ENCODE measurements at places on chromosomes 11 and 22.
A peak's percentile ranks its signal among the peaks of the same experiment; 100 is the strongest.

DNA sequence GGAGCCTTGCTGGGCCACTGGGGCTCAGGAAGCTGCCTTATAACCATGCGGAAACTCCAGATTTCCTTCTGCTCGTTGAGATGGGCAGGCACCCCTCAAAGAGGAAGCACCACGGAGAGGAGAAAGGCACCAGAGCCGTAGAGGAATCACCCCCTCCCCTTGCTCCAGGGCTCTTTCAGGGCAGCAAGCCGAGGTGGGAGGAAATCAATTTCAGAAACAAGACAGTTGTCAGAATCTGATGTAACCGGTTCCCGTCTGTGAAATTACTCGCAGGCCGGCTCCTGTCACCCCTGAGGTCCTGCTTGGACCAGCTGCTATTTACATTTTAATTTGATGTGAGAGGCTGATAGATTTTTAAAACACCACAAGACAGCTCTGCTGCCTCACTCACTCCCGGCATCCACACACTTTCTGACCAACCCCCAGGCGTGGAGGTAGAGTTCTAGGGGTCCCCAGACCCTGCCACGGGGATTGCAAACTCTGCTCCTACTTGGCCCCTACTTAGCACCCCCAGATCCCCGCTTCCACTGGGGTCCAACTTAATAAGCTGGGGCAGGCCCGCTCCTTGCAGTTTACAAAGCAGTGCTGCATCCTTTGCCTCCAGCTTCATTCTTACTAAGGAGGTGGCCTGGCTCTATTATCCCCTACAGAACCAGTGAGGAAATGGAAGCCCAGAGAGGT, 162.5 kb downstream of the CEP164 start:
- DNase-seq: no peak

- DNase-seq: no peak
Measured at GRCh38 chr11:36057379-36058042, 113.6 kb downstream of the LDLRAD3 start.

GRCh38 chr11:75426720-75427086, 6.3 kb downstream of the KLHL35 start:
- DNase-seq: no peak

DNA sequence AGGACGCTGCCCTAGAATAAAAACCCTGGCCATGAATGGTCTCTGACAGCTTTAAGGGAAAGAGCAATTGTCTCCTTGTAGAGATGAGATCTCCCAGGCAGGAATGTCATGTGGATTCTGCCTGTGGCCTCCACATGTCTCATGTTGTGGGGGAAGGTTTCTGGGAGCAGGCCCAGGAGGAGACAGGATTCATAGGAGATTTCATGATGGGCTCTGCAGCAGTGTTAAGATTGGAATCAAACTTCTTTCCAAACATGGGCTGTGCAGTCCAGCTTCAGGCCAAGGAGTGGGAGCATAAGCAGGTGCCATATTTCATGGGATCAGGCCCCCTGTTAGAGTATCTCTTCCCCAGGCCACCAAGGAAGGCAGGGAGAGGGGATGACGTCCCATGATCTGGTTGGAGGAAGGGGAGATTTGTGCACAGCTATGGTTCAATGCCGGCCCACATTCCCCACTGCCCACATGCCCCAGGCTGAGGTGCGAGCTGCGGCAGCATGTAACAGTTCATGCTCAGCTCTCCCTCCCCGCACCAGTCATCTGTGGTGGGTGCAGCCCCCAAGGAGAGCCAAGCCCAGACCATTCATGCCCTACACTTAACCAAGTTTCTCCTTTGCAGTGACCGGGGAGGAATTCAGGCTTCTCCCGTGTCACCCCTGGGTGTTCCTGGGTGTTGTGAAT, 42.5 kb downstream of the LMO1 start:
- DNase-seq: peak; percentile 20

- DNase-seq: no peak
Measured at GRCh38 chr11:86500500-86501140, 125.9 kb downstream of the CCDC81 start.

DNA sequence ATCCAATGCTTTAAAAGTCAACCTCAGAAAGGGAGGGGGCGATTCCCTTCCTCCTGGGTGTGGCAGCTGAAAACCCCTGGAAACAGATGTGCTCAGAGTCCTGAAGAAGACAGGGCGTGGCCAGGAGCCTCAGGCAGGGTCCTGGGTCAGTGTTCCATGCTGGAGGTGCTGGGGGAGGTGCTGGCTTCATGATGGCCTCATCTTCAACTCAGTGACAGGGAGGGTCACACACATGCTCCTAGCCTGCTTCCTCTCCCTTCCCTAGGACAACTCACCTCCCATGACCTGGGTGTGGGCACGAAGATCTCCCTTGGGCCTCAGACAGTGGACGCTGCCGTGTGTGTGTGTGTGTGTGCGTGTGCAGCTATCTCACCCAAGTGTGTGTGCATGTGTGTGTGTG, 245.6 kb upstream of the B3GAT1 start:
- no peak for DNase-seq

GRCh38 chr22:43198936-43199335, 12.0 kb upstream of the TTLL12 start:
- no peak for DNase-seq

GRCh38 chr11:75797116-75797515, 17.9 kb upstream of the UVRAG start:
- no peak for DNase-seq

- no peak for DNase-seq
Measured at GRCh38 chr11:78768971-78769370, 194.3 kb upstream of the NARS2 start.

DNA sequence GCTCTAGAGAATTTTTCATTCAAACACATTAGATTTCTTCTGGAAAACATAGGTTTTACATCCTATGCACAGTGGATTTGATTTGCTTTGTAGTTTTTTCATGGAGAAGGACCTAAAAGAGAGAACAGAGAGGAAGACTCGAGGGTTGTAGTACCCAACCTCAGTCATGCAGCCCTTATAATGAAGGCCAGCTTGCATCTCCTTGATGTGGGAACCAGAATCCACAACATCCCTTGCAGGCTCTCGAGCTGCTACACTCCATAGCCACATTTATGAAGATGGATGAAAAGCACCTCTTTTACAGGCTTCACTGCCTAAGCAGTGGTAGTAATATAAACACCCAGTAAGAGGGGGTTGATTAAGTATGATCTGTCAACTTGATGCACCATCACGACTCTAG, 9.5 kb upstream of the OR5B12 start:
- DNase-seq: no peak

- DNase-seq: no peak
Measured at GRCh38 chr11:100709233-100709957, 22.3 kb downstream of the ARHGAP42 start.

DNA sequence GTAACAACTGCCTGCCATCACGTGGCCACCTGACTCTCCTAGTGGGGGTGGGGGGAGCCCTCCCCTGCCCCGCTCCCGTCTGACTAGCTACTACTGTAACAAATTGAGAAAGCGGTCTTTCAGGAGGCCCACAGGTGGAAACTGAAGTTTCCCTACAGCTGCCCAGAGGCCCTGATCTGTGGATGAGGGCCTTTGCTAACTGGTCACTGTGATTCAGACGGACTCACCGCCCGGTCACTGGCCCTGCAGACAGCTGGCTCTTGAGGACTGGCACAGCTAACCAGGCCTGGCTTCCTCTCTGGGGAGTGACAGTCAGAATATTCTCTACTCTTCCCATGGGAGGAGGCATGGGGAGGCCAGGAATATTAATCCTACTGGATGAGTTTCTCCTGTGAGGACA, 116.8 kb downstream of the ARHGAP8 start:
- no peak for DNase-seq

DNA sequence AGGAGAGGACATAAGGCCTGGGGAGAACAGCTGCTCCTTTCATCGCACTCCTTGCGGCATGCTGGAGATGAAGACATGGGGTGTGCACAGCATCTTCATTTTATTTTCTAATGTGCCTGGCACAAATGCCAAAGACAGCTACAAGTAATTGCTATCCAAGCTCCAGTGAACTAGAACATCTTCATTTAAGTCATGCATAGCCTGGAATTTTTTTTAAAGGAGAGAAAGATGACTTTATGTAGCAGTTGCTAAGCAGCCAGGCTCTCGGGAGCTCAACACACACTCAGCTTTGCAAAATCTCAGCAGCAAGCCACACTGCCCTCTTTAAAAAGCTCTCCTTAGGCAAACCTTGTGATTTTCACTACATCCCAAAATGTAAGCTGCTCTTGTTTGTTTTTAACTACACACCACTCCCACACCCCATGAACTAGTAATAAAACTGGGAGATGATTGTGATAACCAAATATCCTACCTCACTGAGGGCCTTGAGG, 164.5 kb upstream of the POU2AF2 start:
- DNase-seq: no peak

DNA sequence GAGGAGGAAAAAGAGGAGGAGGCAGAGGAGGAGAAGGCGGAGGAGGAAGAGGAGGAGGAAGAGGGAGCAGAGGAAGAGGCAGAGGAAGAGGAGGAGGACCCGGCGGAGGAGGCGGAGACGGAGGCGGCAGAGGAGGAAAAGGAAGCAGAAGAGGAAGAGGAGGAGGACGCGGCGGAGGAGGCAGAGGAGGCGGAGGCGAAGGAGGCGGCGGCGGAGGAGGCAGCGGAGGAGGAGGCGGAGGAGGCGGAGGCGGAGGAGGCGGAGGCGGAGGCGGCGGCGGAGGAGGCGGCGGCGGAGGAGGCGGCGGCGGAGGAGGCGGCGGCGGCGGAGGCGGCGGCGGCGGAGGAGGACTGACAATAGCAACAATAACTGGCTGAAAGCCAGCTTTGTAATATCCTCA, 616.6 kb downstream of the TBC1D22A start:
- peak; percentile 24 for DNase-seq

GRCh38 chr11:58928691-58929090, 10.6 kb upstream of the GLYATL1 start:
- DNase-seq: no peak

GRCh38 chr11:125157953-125158680, 6.4 kb upstream of the PKNOX2 start:
- DNase-seq: no peak

DNA sequence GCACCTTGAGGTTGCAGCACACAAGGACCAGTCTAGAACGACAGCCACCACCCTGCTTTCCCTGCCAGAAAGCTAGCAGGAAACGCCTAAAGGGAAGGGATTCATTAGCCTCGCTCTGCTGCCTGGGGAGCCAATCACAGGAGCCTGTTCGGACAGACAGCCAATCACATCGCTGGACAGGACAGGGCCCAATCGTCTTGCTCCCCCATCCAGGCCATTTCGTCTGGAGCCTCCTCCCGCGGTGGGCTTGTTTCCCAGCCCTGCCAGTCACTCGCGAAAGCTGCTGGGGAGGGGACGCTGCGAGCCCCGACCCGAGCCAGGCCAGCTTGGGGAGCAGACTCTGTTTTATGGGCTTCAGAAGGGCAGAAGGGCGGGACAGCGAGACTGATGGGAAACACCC, 79.8 kb upstream of the NCAM1 start:
- peak; percentile 55 for DNase-seq

- DNase-seq: peak; percentile 64
Measured at GRCh38 chr11:3109921-3110706, 52.9 kb upstream of the CARS1 start.

DNA sequence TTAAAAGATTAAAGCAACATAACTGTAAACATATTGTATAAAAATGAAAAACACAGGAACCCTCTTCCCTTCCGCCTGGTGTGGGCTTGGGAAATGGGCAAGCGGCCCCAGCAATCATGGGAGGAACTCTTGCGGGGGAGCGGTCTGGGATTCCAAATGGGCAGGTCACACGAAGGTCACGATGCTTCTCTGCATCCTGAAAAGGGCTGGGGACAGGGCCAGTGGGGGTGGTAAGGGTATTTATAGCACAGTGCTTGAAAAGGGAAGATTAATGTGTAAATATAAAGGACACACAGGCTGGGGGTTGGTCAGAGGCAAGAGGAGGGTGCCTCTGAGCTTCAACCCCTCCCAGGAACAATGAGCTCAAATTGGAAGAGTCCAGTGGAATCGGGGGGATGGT, 46.9 kb upstream of the OR4B1 start:
- DNase-seq: no peak

DNA sequence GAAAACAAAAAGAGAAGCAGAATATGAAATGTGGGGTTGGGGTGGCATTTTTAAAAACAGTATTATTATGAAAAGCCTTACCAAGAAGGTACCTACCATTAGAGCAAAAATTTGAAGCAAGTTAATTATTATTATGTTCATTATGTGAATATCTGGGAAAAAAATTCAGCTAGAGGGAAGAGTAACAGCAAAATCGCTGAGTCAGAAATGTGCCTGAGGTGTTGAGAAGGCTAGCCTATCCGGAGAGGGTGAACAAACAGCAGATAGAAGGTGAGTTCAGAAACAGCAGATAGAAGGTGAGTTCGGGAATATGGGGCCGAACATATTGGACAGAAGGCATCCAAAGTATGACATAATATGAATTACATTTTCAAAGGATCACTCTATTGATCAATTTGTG, 536.8 kb upstream of the ANO5 start:
- no peak for DNase-seq

DNA sequence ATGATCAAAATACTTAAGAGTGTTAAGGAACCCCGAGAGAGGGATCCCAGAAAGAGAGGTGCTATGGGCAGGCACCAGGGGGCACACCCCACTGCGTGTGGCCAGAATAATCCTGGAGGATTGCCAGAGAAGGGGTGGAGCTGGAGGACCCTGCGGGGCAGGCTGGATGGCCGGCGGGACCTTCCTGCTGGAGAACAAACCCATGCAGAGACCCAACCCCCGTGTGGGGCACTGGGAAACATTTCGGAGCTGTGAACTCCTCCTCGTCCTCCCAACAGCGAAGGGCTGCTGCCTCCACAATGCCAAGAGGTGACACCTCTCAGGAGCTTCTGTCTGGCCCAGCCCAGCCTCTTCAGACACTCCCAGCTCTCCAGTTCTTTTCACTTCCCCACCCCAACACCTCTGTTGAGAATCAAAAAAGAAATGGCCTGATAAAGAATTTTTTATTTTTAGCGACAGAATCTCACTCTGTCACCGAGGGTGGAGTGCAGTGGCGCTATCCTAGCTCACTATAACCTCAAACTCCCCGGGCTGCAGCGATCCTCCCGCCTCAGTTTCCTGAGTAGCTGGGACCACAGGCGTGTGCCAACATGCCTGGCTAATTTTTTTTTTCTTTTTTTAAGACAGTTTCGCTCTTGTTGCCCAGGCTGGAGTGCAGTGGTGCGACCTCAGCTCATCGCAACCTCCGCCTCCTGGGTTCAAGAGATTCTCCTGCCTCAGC, 25.6 kb downstream of the RHOD start:
- DNase-seq: no peak

GRCh38 chr11:11038782-11039181, 180.9 kb upstream of the ZBED5 start:
- no peak for DNase-seq

- no peak for DNase-seq
Measured at GRCh38 chr11:120068114-120068573, 69.8 kb downstream of the TRIM29 start.

Data from lower lobe of right lung (tissue), 2 donors.